ENCODE measurements at places on chromosomes 13 and 19.

- no peak for DNase-seq
These were observed 15.8 kb downstream of the PLA2G4C start for GRCh38 chr19:48094855-48095203.

- DNase-seq = peak; percentile 99
These were observed 11.2 kb downstream of the ACTN4 start for GRCh38 chr19:38658462-38659306.

GRCh38 chr13:75761369-75761768, 125.2 kb downstream of the LMO7 start:
- DNase-seq = peak; percentile 15

GRCh38 chr19:43597876-43598275, 1.5 kb downstream of the ZNF576 start:
- DNase-seq = no peak

- peak; percentile 86 for DNase-seq
These were observed 12.0 kb upstream of the USP12 start for GRCh38 chr13:27183561-27184147.

- peak; percentile 59 for DNase-seq
These were observed 31.1 kb upstream of the AMER2 start for GRCh38 chr13:25203127-25203740.

DNA sequence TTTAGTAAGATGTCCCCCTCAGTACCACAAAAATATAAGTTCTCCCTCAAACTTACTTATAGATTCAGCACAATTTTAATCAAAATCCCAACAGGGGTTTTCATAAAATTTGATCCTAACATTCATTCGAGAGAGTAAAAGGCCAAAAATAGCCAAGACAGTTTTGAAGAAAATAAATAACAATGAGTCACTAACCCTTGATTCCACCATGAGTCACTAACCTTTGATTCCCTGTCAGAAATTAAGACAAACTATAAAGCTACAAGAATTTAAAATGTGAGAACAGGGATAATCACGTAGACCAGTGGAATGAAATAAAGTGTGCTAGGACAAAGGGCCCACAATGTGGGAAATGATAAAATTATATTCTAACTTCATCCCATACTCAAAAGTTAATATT, 320.3 kb downstream of the SUCLA2 start:
- DNase-seq = peak; percentile 11

DNA sequence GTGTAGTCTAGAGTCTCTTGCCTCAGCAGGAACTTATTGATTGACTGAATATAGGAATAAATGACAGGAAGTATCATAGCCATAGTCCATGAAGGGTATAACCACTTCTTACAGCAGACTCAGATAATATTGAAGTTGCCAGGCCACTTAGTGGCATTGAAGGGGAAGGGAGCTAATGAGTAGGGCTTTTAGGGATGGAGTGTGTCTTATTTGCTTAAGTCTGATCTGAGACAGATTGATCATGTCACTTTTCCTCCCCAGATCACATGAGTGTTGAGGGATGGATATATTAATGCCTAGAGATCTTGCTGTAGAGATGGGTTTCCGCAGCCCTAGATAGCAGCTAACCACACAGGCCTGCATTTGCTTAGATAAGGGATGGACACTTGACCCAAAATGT, 62.2 kb upstream of the NBEA start:
- no peak for DNase-seq

GRCh38 chr13:21076253-21076652, 14.9 kb upstream of the LATS2 start:
- DNase-seq = no peak

- DNase-seq = no peak
These were observed 19.8 kb downstream of the EPS8L1 start for GRCh38 chr19:55095260-55096060.

DNA sequence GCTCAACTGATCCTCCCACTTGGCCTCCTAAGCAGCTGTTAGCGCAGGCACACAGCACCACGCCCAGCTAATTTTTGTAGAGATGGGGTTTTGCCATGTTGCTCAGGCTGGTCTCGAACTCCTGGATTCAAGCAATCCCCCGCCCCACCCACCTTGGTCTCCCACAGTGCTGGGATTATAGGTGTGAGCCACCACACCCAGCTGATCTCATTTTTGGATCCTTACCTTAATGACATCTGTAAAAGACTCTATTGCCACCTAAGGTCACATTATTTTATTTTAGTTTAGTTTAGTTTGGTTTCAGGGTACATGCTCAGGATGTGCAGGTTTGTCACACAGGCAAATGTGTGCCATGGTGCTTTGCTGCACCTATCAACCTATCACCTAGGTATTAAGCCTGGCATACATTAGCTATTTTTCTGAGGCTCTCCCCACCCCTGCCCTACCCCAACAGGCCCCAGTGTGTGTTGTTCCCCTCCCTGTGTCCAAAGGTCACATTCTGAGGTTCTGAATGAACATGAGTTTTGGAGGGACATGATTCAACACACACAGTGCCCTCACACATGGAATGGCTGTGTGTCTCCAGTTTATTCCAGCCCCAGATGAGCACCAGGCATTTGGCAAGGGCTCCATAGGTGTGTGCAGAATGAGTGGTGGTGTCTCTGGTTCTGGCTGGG, 1.3 kb downstream of the OR10H5 start:
- DNase-seq = no peak

DNA sequence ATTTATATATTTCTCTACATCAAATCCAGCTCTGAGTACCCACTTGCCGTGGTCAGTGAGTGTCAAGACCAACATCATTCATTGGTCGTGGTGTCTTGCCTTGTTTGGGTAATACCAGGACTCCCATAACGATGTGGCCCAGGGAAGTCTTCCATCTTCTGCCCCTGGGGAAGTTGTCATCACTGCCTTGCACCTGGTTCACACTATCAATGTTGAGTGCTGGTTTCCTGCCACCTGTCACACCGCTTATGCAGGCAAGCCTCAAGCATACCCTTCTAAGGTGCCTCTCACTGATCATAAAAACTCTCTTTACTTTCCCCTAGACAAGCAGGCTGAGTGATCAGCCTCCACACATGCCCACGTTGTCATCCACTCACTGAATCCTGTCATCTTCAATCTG, 382.4 kb downstream of the KCTD12 start:
- DNase-seq = no peak

GRCh38 chr13:19596960-19597361, 35.6 kb upstream of the TPTE2 start:
- DNase-seq = peak; percentile 87

GRCh38 chr13:21060338-21061028, 903 bp downstream of the LATS2 start:
- peak; percentile 54 for DNase-seq

- no peak for DNase-seq
These were observed 100.6 kb downstream of the TNFRSF19 start for GRCh38 chr13:23670793-23671192.

- DNase-seq = no peak
These were observed 6.9 kb downstream of the REXO1 start for GRCh38 chr19:1841209-1841924.

DNA sequence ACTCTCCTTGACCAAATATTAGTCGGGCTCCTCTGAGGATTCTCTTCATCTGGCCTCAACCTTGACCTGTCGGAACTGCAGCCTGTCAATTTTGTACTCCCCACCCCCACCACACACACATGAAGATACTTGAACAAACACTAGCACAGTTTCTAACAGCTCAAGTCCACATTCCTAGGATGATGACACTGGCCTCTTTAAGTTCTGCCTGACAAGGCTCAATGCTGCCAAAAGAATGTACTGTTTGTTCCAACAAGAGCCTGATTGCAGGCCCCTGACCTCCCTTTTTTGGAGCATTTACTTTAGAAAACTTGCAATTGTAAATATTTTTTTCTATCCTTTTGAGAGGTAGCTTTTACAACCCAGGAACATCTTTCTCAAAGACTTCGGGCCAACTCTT, 169.2 kb upstream of the IRS2 start:
- no peak for DNase-seq

DNA sequence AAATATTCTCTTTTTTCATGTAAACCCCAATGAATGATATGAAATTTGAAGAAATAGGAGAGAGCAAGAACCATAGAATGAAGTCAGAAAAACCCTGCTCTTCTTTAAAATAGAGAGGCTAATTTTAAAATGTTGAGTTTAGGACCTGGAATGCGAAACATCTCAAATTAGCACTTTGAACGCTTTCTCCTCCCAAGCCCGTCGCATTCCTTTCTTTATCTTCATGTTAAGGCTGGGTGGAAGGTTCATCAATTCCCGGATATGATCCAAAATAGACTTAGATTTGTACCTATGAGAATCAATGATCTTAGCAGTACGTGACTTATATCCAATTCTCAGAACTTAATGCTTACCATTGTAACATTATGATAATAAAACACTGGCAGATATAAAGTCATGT, 24.1 kb upstream of the LGALS16 start:
- DNase-seq = no peak

DNA sequence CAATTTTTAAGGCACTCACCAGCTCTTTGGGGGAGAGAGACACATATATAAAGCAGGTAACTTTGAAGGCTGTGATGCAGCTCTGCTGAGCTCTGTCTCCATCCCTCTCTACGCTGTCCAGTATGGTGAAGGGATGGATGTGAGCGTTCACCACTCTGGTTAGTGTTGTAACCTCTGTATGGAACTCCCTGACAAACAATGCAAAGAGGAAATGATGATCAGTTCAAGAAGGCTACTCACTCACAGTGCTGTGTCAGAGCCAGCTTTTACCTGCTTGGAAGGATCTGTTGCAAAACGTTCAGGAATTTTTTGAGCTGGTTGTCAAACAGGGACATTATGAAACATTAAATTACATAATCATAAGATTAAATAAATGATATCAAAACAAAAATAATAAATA, 90.8 kb upstream of the SLC10A2 start:
- no peak for DNase-seq

- peak; percentile 13 for DNase-seq
These were observed 6.3 kb upstream of the BEST2 start for GRCh38 chr19:12745166-12745897.

DNA sequence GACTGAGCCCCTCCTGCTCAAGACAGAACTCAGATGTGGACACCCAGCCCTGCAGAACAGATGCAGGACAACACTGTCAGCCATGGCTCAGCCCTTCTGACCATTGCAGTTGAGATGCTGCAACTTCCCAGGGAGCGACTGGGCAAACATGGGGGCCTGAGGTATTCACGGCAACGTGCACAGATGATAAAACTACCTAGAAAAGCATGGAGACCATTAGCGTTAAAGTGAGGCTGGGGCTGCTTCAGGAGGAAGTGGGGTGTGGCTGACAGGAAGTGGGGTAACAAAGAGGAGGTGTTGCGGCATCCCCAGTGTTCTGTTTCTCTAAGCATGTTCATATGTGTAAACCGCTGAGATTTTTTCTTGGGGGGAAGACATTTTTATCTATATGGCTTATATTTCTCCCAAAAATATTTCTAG, 1.3 kb upstream of the SIGLEC9 start:
- no peak for DNase-seq

DNA sequence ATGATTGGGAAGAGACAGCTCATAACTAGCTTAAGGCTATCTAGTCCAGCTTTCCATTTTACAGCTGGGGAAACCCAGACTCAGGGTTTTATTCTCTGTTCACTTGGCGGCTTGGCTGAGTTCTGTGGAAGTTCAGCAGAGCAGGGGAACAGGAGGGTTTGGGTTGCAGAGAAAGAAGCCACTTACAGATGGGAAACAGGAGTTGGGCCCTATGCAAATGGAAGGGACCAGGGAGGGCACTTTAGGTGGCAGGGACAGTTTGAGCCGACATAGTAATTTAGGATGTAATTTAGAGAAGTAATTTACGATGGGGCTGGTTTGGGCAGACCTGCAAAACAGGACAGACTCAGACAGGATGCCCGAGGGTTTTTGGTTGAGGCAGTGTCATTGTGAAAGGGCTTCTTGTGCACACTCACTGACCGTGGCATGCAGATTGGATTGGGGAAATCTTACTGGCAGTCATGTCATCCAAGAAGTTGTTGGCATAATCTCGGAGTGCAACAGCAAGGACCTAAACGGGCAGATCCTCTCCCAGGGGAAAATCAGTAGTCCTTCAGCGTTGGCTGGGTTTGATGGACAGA, 47.3 kb upstream of the GPR183 start:
- DNase-seq = no peak

DNA sequence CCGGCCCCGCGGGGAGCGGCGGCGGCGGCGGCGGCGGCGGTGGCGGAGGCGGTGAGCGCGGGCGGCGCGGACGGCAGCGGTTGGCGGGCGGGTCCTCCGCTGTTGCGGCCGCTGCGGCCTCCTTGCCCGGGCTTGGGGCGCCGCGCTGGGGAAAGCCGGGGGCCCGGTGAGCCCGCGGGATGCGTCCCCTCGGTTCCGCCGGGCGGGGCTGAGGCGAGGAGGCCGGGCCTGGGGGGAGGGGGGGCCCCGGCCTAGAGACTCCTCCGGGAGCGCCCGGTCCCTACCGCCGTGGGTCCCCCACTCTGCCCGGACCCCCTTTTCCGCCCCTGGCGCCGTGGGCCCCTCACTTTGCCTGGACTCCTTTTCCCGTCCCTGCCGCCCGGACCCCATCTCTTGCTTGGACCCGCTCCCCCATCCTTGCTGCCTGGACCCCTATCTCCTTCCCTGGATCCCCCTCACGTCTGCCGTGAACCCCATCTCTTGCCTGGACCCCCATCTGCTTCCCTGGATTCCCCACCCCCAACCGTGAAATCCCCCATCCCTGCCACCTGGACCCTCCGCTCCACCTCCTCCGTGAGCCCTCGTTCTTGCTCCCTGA, 28.6 kb upstream of the NDUFS7 start:
- DNase-seq = no peak

DNA sequence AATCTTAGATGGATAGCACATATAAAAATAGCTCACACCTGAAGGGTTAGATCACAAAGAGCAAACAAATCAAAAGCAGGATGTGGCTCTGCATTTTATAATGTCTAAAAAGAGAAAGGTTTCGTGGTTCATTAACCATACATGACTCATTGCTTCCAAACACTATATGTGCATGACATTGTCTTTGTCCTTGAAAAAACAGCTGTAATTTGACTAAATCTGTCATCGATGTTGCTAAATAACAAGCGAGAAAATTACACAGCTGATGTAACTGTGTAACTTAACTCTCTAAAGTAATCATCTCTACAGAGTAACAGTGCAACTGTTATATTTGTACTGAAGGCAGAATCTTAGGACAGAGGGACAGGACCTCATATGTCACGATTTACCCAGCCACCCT, 383.1 kb upstream of the GPC6 start:
- peak; percentile 93 for DNase-seq

- no peak for DNase-seq
These were observed 630.2 kb upstream of the PCDH9 start for GRCh38 chr13:67860315-67860714.

DNA sequence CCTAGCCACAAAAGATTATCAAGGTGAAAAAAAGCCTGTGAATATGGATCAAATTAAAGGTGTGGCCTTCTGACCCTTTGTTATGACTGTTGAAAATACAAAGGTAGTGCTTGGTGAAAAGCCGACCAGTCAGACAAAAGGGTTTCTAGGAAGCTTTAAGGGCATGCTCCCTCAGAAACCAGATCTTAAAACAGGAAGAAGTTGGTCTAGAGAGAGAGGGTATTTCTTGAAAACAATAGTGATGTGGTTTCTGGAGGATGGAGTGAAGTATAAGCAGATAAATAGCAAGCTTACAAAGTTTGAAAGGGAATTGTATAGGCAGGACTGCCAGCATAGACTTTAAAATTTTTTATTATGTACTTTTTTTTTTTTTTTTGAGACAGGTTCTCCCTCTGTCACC, 5.0 kb upstream of the EID2 start:
- no peak for DNase-seq
